Hair follicle dermal papilla cell (primary cell): ENCODE measurements at places on chromosomes 11 and 22. TPM values are rescaled to one million over a fixed set of nuclear protein-coding genes. Genes with fewer than 3 reads are reported as not detected.

P2RY2 gene
- total RNA-seq = 0.12 and 0.16 TPM in 2 replicates

MAJIN gene
- total RNA-seq = not detected in 2 replicates

BEST1 gene
- 5.2 and 5.5 TPM in 2 replicates for total RNA-seq

ENTHD1 gene
- total RNA-seq = not detected in 2 replicates

ROBO4 gene
- 1.1 and 1.3 TPM in 2 replicates for total RNA-seq

MTMR2 gene
- 30.6 and 32.1 TPM in 2 replicates for total RNA-seq

RFPL2 gene
- not detected in 2 replicates for total RNA-seq

ZFTA gene
- total RNA-seq = 22.7 and 22.9 TPM in 2 replicates

DMC1 gene
- 5.2 and 7.2 TPM in 2 replicates for total RNA-seq

UPK3A gene
- not detected in 2 replicates for total RNA-seq

TRPM5 gene
- total RNA-seq = not detected in 2 replicates

USP2 gene
- total RNA-seq = 0.24 and 0.32 TPM in 2 replicates

PGA3 gene
- total RNA-seq = 0.65 and 2.9 TPM in 2 replicates

FGF19 gene
- total RNA-seq = not detected in 2 replicates

RASGRP2 gene
- total RNA-seq = 1.3 and 1.7 TPM in 2 replicates

HBD gene
- 0.24 TPM in 1 of 2 replicates, not detected in the other for total RNA-seq

SAC3D1 gene
- total RNA-seq = 7.0 and 9.6 TPM in 2 replicates

OR52R1 gene
- total RNA-seq = not detected in 2 replicates
